Activated naive CD8-positive, alpha-beta T cell treated with anti-CD3 and anti-CD28 coated beads for 36 hours (primary cell): ENCODE measurements at places on chromosomes 2 and 18. TPM values are rescaled to one million over a fixed set of nuclear protein-coding genes. Genes with fewer than 3 reads are reported as not detected.

GRCh38 chr2:72293620-72294019 lies 146.0 kb upstream of the CYP26B1 start:
- DNase-seq: no peak

DNA sequence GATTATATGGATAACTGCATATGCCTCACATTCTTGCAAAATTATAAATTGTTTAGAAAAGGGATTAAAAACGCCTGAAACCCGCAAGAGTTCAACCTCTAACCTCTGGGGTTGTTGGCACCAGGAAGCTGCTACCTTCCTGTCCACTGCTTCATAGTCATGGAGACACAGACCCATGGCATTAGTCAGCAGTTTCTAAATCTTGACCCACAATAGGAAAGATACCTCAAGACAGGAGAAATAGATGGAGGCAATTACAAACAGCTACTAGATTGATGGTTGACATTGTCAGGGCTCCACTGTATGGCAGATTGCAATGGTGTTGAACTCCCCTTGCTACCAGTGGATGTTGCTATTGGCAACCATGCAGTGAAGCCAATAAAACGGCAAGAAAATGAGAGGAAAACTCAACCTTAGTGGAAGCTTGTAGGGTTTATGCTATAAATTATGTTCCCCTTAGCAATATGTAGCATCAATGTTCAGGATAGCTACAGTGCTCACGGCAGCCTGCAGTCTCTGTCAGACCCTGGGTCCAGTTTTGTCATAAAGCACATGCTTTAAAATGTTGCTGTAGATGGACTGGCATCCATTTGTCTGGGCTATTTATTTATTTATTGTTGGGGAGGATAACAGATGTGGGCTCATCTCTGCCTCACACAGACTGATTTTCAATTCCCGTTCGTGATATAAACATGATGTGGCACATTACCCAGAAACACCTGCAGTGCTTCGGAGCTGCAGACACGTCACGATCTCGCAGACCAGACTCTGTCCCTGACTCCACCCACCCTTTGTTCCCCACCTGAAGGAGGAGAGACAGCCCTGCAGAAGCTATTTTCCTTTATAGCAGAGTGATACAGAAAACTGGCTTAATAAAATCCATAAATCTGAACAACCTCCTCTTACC lies 233.4 kb downstream of the AGPS start:
- DNase-seq: peak; percentile 7

DNA sequence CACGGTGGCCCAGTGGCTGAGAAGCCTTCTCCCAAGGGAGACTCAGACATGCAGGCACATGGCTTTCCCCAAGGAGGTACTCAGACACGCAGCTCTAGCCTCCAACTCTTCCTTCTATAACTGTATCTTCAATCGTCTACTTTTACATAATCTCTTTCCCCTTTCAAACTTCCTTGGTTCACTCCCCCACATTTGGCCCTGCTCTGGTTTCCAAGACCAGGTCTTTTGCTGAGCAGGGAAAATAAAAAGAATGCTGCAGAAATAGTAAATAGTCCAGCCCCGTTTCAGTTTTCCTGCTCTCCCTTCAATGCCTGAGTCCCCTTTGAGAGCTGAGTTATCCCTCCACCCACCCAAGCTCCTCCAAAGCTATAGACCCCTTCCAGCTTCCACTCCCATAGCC lies 635.0 kb downstream of the ARHGAP15 start:
- DNase-seq: no peak

DNA sequence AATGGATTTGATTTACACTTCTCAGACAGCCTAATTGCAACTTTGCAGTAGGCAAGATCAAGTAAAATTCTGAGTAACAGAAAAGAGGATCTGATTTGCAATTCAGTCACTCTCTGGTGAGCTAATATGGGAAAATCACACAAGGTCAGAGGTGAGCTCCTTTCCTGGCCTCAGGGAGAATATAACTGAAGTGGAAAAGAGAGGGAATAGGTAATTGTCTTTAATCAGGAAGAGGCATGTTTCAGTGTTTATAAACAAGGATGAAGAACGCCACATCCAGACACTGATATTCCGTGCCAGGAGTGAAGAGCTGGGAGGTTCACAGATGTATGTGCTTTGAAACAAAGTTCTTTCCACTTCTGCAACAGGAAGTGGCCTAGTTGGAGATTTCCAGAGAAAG lies 127.1 kb downstream of the ETAA1 start:
- DNase-seq: no peak

CD8B2 gene
- total RNA-seq: 4.6 TPM
